Ureter (tissue), 1 donor: ENCODE measurements at places on chromosomes 11 and 22. TPM values are rescaled to one million over a fixed set of nuclear protein-coding genes. Genes with fewer than 3 reads are reported as not detected.

The TENM4 gene
- total RNA-seq = 2.4 TPM

The VSIG10L2 gene
- 0.75 TPM for total RNA-seq

The CDHR5 gene
- not detected for total RNA-seq

The GRIA4 gene
- total RNA-seq = not detected

The MRGPRX3 gene
- not detected for total RNA-seq
